ENCODE measurements at places on chromosomes 5 and 9. TPM values are rescaled to one million over a fixed set of nuclear protein-coding genes. Genes with fewer than 3 reads are reported as not detected.

DNA sequence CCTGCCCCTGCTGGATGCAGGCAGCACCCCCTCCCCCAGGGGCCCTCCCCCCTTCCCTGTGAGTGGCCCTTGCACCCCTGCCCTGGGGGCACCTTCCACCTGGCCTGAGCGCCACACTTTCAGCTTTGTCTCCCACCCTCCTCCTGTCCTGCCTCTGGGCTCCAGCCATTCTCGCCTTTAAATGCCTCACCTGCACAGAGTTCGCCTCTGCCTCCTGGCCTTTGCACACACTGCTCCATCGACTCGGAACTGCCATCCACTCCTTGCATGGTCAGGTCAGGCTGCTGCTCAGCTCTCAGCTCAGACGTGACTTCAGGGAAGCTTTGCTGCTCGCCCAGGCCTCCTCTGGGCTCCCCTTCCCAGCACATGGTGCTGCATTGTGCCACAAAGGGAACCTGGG is 10.2 kb downstream of the FAM163B start:
- no peak for DNase-seq

- DNase-seq: peak; percentile 66
Measured at GRCh38 chr5:61180886-61181285, 18.6 kb upstream of the SMIM15 start.

DNA sequence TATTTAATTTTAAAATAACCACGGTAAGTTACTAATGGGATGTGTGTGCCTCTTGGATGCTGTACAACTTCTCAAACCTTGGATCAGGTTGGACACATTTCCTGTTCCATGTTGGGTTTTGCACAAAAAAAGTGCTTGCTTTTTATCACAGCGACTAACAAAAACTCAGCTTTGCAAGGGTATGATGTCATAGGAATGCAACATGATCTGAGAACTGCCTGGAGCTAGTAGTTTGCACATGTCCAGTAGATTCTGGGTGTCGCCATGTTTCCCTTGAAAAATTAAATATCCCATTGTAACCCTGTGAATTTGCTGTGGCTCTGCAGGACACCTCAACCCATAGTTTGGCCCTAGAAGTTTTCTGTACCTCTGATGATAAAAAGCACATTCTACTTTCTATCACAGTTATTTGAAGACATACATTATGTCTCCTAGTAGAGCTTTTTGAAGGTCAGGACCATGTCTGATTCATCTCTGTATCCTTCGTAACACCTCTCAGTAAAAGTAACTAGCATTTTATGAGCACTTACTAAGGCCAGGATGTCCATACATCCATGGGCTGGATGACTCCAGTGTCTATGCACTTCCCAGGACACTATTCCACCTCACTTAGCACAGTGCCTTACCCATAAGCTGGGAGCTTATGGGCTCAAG is 11.5 kb upstream of the FRMPD1 start:
- no peak for DNase-seq

DNA sequence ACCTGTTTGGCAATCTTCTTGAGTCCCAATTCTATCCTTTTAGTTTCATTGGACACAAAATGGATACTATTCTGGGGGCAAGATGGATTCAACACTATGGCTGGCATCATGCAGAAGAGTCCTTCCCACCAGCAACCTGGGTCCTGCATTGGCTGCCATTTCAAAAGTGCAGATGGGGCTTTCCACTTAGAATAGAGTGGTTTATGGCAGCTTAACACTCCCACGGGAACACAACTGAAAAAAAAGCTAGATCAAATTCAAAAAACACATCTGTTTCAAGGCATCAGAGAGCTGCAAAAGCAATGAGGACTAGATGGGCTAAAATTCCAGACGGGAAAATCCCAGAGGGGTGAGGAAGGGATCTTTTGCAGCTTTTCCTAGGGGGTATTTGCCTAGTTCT is 11.2 kb upstream of the HMHB1 start:
- no peak for DNase-seq

- DNase-seq: no peak
Measured at GRCh38 chr5:73797132-73797510, 171.1 kb downstream of the ARHGEF28 start.

The SLF1 gene
- total RNA-seq: 29.5 TPM

The SLC6A7 gene
- total RNA-seq: not detected

Measured in lung (tissue), 17 donors.